ENCODE measurements at places on chromosomes 3 and 15.

DNA sequence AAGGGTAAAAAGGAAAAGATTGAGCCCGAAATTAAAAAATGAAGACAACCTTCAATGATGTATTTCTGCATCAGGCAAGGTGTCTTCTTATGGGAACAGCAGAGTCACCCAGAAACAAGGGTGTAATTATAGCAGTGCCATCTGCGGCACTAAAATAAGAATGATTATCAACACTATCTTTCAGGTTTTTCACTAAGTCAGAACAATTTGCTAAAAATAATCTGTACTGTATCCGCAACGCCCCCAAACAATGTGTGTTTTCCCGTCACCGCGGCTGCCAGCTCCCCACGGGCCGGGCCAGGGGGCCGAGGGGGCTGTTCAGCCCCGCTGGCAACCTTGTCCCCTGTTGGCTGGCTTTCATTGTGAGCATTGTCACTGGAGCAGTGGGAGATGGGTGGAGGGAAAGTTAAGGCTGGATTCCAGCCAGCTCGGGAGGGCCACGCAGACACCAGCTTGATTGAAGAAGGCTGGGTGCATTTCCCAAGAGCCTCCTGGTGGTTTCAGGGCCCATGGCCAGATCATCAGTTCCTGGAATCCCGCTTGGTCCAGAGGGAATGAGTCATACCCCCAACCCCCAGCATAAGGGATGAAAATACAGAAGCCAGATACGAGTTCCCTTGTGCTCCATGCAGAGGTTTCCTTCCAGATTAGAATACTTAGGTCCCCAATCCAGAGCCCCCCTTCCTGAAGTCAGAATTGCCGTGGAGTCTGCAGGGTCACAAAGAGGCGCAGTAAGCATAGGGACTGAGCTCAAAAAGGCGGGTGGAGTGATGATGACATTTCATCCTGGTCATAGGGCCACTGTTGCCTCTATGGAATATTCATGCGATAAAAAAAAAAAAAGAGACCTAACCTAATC lies 90.2 kb upstream of the KLF13 start:
- peak; percentile 77 for DNase-seq

DNA sequence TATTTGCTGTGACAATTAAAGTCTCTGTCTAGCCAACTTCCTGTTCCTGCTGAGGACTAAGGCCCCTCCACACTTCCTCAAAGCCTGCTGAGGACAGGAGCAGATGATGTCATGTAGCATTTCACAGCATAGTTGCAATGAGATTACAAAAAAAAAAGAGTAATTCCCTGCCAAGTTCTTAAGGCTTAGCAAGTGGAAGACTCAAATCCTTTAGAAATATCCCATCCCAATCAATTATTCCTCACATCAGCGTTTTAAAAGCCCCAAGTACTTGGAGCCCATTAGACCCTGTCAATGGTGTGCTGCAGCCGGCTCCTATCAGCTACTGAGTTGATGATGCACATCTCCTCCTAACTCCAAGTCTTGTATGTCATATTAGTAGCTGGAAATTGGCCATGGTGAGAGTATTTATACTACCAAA lies 51.7 kb downstream of the TRANK1 start:
- no peak for DNase-seq

DNA sequence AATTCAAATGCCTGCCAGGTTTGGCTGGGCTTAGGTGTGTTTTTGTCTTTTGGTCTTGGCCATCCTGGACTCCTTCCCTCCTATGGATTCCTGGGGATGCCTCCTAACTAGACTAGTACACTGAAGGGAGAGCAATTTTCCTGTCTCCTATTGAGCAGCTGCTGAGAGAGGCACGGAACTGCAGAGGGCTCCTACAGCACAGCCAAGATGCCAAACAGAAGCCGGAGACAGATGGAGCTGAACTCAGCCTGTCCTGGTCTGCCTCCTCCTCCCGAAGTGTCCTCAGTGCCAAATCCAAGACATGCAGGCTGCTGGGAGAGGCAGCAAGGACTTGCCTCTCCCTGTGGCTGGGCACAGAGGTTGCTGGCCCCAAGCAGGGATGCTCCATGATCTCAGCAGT lies 256.6 kb upstream of the PROK2 start:
- DNase-seq: no peak

- DNase-seq: no peak
These were observed 106.8 kb upstream of the SLC7A14 start for GRCh38 chr3:170692720-170693119.
